Dorsolateral prefrontal cortex (tissue), 122 donors: ENCODE measurements at places on chromosomes 12 and 14.

GRCh38 chr14:80100681-80101080 lies 110.6 kb downstream of the DIO2 start:
- no peak for DNase-seq

GRCh38 chr14:50210074-50210473 lies 21.3 kb downstream of the SOS2 start:
- DNase-seq = no peak

DNA sequence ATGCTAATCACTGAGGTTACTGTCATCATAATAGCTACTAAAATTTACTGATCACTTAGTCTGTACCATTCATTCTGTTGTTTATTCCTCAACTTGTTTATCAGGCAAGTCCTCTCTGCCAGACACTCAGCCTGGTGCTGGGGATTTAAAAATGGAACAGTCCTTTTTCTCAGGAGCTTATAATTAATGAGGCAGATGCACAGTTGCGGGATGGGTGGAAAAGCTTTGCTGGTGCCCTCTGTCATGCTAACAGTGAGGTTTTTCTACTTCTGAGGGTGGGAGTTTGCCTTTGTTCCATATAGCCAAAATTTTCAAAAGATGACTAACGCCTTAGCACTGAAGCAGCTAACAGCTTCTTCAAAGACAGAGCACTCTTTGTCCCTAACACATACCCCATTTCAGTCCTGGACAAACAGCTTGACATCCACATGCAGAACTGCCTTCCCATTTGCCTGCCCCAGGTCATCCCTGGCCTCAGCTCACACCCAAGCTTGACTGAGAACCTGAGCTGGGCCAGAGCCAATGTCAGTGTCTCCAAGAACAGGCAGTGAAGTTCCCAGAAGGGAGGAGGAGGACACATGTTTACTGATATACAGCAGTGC lies 30.8 kb upstream of the HSPB8 start:
- DNase-seq = no peak

- no peak for DNase-seq
Observed at GRCh38 chr12:121748571-121749265, 36.2 kb downstream of the TMEM120B start.

GRCh38 chr14:33210311-33210710 lies 271.6 kb downstream of the NPAS3 start:
- DNase-seq = no peak

DNA sequence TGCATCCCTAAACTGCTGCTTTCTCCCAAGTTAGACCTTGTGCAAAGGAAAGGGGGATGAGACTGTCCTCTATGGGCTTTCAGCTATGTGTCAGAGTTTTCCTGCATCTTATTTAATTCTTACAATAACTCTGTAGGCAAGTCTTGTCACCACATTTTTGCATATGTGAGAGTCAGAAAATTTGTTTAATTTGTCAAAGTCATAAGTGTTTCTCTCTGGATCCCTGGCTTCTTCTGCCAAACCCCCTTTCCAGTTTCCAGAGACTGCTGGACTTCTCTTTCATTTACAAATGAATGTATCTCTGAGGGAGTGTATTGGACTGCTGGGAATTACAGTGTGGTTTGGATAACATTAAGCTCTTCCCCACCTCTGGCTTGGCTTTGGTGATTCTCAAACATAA lies 877.6 kb upstream of the SEL1L start:
- no peak for DNase-seq

DNA sequence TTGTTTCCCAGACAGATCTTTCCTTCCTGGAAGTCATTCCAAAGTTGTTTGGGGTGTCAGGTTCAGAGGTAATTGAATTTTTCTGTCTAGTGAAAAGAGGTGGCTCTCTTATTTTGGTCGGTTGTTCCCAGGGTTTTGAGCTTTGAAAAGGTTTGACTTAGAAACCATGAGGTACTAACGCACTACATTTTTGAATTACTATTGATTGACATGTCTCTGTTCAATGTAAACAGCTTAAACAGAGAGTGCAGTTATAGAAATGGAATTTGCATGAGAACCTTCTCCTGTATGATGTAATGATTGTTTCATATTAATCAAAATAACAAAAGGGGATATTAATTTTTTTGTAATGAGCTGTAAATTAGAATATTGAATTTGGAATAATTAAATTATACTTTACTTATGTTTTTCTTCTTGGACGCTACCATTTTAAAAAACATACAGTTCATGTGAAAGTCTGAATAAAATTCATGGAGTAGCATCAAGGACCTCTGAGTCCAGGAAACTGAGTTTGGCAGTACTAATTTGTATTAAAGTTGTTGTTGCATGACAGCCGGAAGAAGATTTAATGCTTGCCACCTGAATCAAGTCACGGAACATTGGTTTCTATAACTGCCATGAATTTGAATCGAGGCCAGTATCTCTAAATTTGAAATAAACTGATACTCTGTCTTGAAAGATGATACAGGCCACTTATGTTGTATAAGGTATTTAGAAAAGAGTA lies 41.7 kb downstream of the NPAS3 start:
- DNase-seq = no peak

DNA sequence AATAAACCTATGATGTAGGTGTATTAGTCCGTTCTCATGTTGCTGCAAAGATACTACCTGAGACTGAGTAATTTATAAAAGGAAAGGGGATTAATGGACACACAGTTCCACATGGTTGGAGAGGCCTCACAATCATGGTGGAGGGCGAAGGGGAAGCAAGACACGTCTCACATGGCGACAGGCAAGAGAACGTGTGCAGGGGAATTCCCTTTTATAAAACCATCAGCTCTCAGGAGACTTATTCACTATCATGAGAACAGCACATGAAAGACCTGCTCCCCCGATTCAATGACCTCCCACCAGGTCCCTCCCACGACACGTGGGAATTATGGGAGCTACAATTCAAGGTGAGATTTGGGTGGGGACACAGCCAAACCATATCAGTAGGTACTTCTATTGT lies 58.7 kb upstream of the DICER1 start:
- no peak for DNase-seq

- DNase-seq = no peak
Observed at GRCh38 chr14:75128596-75128990, 1.7 kb upstream of the NEK9 start.

GRCh38 chr12:63420206-63420644 lies 248.1 kb downstream of the DPY19L2 start:
- no peak for DNase-seq
